ENCODE measurements at places on chromosomes 12 and 14. TPM values are rescaled to one million over a fixed set of nuclear protein-coding genes. Genes with fewer than 3 reads are reported as not detected.

DNA sequence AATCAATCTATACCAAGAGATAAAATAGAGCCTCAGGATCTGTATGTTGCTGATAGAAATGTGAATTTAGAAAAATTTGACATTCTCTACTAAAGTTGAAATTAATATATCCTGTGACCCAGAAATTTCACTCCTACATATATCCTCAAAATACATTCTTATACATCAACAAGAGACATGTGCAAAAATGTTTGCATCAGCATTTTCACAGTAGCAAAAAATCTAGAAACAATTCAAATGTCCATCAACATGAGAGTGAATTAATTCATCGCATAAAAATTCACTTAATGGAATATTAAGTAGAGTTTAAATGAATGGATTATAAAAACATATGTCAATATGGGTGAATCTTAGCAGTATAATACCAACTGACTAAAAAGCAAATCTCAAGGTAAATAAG lies 80.8 kb downstream of the GPR65 start:
- no peak overlapping the region for H3K27ac ChIP-seq
- H3K36me3 ChIP-seq, result no peaks in the 10 kb centered on the region
- no peak for DNase-seq

GRCh38 chr12:24898606-24899005 lies 50.3 kb downstream of the BCAT1 start:
- peaks cover 48% of the 10 kb centered on the region for H3K4me1 ChIP-seq
- no peaks in the 10 kb centered on the region for H3K27me3 ChIP-seq
- H3K36me3 ChIP-seq, result no peaks in the 10 kb centered on the region
- no peak for DNase-seq

The PLBD1 gene
- 106 TPM for total RNA-seq

The ZDHHC22 gene
- not detected for total RNA-seq

The ACYP1 gene
- 19.7 TPM for total RNA-seq

The VRTN gene
- not detected for total RNA-seq
